Head of caudate nucleus (tissue), 42 donors: ENCODE measurements at places on chromosomes 1 and 21.
A peak's percentile ranks its signal among the peaks of the same experiment; 100 is the strongest.

GRCh38 chr1:32215629-32216480, 6.3 kb downstream of the TMEM234 start:
- DNase-seq: peak; percentile 78

GRCh38 chr21:41196993-41197392, 29.0 kb downstream of the BACE2 start:
- peak; percentile 11 for DNase-seq

DNA sequence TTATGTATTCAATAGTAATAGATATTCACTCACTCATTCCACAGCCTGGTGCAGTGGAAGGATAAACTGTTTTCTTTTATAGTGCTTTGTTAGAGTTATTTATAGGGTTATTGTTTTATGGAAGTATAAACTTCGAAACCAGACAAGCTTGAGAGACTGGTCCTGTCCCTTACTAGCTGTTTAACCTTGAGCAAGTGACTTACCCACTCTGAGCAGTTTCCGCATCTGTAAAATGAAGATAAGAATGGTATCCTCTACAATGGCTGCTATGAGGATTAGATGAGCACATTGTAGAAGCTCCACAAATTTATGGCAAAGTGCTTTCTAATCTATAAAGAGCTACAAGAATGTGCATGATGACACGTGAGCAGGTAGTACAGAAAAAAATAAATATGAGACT, 30.8 kb upstream of the EPS15 start:
- DNase-seq: no peak

DNA sequence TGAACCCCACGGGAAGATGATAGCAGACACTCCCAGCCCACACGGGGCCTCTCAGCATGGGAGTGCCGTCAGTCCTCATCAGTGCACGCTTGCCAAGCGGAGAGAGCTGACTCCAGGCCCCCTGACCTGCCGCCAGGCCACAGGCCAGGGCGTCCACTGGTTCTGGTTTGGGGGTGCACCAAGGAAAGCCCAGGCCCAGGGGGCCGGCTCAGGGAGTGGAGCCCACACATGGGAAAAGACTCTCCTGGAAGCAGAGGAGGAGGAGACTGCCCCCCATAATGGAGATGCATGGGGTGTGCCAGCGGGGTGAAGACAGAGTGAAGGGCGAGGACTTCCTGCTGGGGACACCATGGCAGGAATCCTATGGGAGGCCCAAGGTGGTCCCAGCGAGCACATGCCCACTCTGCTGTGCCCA, 6.4 kb downstream of the TRIM11 start:
- no peak for DNase-seq

DNA sequence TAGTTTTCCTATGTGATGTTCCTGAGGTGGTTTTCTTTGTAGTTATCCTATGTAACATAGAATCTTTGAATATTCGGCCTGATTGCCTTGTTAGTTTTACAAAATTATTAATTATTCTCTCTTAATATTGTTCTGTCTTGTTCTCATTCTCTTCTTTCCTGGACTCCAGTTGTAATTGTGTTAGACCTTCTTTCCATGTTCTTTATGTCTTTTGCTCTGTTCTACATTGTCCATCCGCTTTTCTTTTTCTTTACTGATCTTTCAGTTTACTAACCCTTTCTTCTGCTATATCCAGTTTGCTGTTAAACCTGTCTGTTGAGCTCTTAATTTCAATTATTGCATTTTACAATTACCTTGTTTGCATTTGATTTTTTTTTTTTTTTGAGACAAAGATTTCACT, 89.3 kb downstream of the PEX14 start:
- DNase-seq: no peak
